ENCODE measurements at places on chromosomes 4 and X.

- DNase-seq = no peak
Observed at GRCh38 chrX:147763131-147763530, 148.6 kb upstream of the FMR1 start.

DNA sequence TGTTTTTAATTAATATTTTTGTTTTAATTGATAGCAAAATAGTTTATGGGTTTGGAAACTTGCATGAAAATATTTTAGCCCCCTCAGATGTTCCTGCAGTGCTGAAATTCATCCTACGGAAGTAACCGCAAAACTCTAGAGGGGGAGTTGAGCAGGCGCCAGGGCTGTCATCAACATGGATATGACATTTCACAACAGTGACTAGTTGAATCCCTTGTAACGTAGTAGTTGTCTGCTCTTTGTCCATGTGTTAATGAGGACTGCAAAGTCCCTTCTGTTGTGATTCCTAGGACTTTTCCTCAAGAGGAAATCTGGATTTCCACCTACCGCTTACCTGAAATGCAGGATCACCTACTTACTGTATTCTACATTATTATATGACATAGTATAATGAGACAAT, 40.4 kb downstream of the MAP7D3 start:
- no peak for DNase-seq

GRCh38 chrX:12693754-12694153, 97.5 kb upstream of the PRPS2 start:
- no peak for DNase-seq

DNA sequence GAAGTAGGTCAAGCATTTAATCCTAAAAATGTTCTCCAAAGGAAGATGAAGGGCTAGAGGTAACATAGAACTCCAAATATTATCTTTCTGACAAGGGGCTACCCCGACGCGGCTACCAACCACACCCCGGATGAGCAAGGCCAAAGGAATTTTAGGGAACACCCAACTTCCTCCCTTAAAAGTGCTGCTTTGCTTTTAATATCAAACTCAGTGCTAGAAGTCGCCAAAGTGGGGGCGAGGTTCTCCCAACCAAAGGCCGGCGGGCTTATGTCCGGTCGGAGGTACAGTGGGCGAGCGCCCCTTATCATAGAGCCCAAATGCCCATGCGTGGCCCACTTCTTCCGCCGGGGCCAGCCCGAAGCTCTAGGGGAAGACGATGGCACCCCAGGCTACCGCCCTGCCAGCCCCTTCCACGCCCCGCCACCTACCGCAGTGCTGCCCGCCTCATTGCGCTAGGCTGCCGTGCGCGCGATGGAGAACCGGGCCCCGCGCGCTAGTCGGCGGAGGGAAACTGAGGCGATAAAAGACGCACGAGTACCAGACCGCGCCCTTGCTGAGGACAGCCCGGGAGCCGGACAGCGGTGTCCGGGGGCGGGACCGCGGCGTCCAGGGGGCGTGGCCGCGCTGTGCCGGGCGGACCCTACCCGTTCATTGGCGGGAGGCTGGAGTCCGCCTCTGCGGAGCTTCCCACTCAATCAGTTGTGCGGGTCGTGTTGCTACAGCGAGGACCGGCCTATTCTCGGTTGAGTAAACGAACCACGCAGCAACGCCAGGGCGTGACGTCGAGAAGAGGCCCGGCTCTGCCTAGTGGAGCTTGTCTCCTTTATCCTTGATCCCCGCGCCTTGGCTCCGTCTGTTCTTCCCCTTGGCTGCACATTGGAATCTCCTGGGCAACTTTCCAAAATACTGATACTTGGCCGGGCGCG, at the start of gene ACOT9:
ACOT9 (minus strand) TSS at position 580 of the 926 bp plus-strand sequence; CDS start at position 448, 132 bp downstream.
- DNase-seq = no peak

DNA sequence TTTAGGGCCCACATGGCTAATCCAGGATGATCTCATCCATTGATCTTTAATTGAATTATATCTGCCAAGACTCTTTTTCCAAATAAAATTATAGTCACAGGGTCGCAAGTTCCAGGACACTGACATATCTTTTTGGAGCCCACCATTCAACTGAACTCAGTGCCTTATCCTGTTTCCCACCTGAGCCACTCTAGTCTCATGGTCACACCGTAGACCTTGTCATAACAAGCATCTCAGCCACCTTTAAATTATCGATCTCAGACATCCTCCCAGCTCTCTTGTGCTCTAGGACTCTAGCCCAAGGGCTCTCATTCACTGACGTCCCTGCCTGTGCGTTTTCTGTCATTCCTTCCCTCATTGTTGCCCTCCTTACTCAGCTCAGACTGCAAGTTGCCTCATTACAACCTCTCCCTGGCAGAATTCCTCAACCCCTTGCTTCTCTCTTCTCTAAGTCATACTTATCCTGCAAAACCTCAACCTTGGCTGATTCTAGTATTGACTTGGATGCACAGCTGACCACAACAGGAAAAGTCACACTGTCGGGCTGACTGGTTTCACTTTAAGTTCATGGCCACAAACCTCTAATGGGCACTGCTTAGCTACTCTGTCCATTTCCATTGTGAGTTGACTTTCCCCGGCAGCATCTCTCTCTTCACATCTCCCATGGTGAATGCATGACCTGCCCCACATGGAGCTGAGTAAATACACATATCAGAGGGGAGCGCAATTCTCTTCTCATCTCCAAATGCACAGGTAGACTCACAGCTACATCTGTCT, 91.0 kb upstream of the TRIM2 start:
- no peak for DNase-seq

DNA sequence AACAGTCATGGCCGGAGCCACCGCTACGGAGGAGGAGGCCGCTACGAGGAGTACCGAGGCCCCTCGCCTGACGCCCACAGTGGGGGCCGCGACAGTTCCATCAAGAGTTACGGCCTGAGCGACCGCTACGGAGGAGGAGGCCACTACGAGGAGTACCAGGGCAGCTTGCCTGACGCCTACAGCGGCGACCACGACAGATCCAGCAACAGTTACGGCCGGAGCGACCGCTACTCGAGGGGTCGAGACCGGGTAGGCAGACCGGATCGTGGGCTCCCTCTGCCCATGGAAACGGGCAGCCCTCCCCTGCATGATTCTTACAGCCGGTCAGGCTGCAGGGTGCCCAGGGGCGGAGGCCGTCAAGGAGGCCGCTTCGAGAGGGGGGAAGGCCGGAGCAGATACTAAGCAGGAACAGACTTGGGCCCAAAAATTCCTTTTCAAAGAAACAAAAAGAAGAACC, 3.1 kb downstream of the RBMXL3 start:
- no peak for DNase-seq

DNA sequence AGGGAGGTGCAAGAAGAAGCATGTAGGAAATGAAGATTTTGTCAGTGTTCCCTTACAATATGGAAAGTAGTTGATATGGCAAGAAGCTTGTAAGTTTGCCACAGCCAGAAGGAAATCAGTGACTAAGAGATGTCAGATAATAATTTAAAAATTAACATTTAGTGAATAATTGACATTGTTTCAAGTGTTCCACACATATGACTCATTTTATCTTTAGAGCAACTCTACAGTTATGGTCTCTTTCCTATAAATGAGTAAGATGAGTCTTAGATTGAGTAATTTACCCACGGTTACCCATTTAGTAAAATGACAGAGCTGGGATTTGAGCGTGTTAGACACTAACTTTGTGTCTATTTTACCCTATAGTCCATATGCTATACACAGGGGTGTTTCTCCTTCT, 300.3 kb upstream of the IRS4 start:
- no peak for DNase-seq

DNA sequence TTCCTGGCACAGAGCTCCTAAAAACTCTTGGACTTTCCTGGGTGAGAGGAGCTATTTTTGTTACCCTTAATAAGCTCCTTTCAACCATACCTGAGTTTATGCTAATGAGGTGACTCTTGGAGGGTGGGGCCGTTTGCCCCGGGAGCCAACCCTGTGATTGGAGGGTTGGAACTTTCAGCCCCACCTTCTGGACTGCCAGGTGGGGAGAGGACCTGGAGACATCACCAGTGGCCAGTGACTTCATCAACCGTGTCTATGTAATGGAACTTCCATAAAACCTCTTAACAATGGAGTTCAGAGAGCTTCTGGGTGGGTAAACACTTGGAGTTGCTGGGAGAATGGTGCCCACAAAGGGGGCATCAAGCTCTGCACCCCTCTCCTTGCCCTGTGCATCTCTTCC, 17.9 kb upstream of the ENPP6 start:
- DNase-seq = no peak

Measured in stimulated activated CD8-positive, alpha-beta memory T cell treated with anti-CD3 and anti-CD28 coated beads, Interleukin-4, amount 100 ng/mL, for 1 hour (primary cell).